ENCODE measurements at places on chromosomes 12 and 14.

- no peak for DNase-seq
Observed at GRCh38 chr12:79455286-79455685, 235.5 kb downstream of the PAWR start.

- no peak for DNase-seq
Observed at GRCh38 chr12:13957576-13957975, 23.8 kb downstream of the GRIN2B start.

- no peak for DNase-seq
Observed at GRCh38 chr14:99664937-99665273, 19.2 kb upstream of the CYP46A1 start.

DNA sequence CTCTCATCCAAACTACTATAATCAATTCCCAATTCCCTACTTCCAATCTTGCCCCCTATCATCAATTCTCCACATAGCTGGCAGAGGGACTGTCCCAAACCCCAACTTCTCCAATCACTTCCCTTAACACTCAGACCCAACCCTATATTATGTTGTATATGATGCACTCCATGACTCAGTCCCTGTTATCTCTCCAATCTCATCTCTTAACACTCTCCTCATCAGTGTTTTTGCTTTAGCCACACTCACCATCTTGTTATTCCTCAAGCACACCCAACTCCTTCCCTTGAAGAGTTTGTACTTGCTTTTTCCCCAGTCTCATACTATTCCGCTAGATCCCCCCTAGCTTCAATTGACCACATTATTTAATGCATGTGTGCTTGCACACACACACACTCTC lies 4.9 kb downstream of the RHOJ start:
- DNase-seq = no peak

- DNase-seq = no peak
Observed at GRCh38 chr14:53278602-53279506, 125.7 kb upstream of the DDHD1 start.

GRCh38 chr12:52259657-52260243 lies 14.7 kb upstream of the KRT86 start:
- no peak for DNase-seq
